ENCODE measurements at places on chromosomes 11 and 22.

DNA sequence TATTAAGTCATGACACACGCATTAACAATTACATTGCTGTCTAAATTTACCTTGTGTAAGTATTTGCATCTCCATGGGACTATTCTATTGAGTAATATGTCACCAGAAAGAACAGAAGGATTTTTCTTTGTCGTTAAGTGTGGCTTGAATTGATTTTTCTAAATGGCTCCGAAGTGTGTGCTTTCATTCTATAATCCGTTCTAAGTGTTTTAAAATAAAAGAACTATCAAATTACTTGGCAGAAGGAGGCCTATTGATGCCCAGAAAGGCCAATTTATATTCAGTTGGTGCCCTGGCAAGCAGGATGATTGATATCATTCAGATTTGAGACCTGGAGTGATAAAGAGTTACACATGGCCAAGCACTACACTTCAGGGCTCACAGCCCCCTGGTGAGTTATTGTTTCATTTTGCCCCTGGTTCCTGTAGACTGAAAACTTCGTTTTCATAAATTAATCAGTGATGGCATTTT, 538.9 kb upstream of the ANO5 start:
- no peak for DNase-seq

DNA sequence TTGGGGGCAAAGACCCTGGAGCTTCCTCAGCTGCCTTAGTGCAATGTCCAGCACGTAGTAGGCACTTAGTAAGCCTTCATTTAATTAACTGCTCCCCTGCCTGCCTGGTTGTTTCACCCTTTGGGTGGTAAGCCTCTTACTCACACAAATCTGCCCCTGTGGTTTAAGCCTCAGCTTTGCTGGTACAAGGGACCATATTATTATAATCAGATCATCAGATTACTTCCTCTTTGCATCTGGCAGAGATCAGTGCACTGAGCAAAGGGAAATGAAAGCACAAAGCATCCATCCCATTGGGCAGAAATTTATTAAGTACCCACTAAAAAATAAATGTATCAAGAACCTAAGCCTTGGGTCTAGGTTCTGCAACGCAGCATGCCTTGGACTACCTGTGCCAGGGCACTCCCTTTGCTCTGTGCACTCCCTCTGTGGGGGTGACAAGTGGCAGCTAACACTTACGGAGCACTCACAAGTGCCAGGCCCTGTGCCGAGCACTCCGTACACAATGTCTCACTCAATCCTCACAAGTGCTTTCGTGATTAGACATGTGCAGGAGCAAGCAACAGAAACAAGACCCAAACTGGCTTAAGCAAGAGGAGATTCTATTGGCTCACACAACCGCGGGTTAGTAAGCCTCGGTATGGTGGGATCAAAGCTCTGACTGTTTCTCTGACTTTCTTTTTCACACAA, 34.9 kb upstream of the DAGLA start:
- peak; percentile 90 for DNase-seq

DNA sequence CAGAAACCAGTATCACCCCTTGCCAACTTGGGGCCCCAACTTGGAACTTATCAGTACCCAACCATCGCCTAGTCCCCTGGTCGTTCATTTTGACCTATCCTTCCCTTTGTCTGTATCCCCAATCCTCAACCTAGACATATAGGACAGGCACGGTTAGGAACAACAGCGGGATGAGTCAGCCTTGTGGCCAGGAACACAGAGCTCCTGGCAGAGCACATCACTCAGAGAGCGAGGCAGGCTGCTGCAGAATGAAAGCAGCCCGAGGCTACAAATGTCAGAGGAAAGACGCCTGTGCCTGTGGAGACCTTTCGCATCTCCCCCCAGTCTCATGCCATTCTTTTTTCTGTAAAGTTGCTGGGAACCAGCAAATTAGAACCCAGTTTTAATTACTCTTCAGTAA, 14.6 kb downstream of the DKK3 start:
- no peak for DNase-seq

GRCh38 chr11:62504158-62504973, 42.2 kb downstream of the AHNAK start:
- no peak for DNase-seq

- DNase-seq = no peak
Measured at GRCh38 chr11:3709977-3710376, 38.8 kb upstream of the CHRNA10 start.

- DNase-seq = no peak
Measured at GRCh38 chr11:13309156-13309555, 31.6 kb downstream of the BMAL1 start.

- DNase-seq = no peak
Measured at GRCh38 chr11:118606157-118606843, 1.1 kb upstream of the PHLDB1 start.

DNA sequence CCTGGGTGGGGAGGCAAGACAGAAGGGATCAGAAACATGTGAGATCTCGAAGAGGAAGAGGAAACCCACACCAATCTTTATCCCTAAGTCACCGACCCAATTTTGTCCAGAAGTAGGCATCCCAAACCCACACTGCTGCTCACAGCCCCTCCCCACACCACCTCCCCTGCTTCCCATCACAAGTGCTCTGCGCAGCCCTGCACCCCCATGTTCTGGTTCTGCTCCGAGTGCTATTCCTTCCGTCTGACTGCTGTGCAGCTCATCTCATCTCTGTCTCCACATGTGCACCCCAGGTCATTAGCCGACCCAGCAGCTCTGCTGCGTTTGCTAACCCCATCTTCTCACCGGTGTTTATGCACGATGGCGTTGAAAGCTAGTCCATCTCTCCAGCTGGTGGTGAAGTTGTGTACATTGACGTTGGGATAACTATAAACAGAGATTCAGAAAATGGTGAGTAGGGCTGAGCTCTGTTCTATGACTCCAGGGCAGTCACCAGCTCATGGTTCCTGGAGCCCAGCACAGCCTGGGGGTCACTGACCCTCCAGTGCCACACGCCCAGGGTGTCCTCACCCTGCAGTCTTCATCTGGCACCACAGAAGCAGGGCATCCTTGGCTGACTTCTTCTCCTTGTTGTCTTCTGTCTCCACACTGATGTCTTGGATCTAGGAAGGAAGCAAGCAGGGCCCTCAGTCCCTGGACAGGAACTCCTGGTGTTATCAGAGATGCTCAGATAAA, 15.1 kb downstream of the SPTBN2 start:
- DNase-seq = no peak

- DNase-seq = peak; percentile 6
Measured at GRCh38 chr11:107017433-107018218, 650 bp downstream of the GUCY1A2 start.

DNA sequence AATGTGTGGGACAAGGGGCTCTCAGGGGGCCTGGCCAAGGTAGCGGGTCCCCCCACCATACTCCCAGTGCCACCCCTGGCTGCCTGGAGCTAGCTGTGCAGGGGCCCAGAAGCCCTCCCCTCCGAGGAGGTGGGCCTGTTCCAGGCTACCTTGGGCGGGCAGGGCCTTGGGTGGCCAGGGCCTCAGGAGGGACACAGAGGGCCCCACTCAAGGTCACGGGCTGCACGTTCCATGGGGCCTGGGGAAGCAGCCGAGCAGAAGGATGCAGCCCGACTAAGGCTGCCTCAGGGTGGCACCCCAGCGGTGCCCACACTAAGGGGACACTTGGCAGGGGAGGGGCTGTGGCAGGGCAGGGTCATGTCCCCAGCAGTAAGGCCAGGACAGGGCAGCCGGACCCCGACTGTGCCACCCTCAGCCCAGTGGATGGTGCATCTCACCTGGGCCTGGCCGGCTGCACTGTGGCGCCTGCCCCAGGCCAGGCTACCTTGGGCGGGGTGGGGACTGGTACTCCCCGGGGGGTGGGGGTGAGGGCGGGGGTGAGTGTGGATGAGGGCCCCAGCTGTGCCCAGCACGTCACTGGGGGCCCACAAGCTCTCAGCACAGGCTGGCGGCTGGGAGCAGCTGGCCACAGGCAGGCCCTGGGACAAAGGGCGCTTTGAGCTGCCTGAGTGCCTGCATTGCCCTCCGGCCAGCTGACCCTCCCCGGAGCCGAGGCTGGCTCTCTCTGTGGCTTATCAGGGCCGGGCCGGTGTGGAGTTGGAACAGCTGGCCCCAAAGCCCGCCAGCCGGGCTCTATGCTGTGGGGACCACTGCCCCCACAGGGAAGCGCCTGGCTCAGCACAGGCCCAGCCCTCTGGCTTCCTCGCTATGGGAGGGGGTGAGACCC, 117.1 kb downstream of the KCNQ1 start:
- no peak for DNase-seq

DNA sequence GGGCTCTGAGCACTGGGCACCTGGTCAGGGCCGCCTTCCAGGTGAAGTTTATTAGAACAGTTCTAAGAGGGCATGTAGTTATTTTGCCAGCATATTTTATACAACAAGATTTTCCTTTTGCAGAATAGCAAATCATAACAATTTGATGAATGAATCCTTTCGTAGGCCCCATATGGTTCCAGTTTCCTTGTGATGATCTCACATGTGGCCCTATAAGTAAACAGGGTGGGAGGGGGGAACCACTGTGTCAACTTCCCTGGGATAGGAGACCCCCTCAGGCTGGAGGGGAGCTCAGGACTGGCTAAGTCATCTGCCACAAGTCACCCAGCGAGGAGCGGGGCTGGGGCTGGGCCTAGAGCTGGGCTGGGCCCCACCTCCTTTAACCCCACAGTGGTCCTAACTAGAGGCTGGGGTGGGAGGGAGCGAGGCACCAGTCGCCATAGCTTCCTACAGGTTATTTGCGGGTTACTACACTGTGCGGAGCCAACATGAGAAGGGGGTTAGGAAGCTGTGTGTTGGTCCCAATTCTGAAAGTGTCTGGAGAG, 4.2 kb downstream of the FBLN1 start:
- no peak for DNase-seq
